ENCODE measurements at places on chromosomes 16 and 17. TPM values are rescaled to one million over a fixed set of nuclear protein-coding genes. Genes with fewer than 3 reads are reported as not detected.

GRCh38 chr16:12576878-12577277, 226.8 kb downstream of the CPPED1 start:
- DNase-seq, result no peak

DNA sequence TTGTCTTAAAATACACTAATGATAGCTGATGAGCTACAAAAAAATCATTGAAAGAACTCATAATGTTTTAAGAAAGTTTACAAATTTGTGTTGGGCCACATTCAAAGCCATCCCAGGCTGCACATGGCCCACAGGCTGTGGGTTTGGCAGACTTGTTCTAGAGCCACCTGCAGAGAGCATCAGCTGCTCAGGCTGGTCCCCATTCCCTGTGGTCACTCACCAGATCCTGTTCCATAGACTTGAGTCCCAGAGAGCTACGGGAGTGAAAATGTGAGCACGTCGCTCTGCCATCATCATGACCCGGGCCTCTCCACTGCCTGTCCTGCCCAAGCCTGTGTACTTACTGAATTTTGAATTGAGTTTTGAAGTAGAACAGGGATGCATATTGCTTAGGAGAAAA, 6.9 kb downstream of the SLC26A11 start:
- DNase-seq, result no peak

DNA sequence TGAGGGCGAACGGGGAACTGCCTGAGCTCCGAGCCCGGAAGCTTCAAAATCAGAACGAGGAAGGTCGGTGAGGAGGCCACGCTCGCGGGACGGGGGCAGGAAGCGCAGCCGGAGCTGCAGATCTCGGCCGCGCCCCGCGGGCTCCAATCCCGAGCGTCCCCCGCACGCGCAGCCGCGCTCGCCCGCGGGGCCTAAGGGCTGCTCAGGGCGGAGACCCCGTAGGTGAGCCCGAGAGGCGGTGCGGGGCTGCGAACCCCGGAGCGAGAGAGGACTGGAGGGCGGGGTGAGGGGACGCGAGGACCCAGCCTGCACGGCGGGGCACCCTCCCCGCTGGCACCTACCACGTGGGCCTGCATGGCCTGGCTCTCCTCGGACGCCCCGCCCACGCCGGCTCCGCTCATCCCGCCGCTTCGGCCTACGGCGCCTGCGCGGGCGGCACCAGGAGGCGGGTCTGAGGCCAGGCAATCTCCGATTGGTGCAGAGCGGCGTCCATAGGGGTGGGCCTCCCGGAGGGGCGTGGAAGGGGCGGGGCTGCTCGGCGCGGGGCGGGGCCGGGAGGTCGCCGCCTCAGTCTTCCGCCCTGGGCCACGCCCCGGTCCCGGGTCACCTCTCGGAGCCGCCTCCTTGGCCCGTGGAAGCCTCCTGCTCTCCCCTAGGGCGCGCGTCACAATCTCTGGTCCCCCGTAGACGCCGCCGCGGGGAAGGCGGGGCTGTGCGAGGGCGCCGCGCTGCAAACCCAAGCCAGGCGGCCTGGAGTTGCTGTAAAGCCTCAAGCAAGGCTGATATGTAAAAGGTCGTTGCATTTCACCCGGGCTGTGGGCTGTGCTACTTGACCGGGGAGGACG, 27.8 kb upstream of the METRNL start:
- peak; percentile 98 for DNase-seq

GRCh38 chr16:56601325-56601724, 7.1 kb upstream of the MT2A start:
- no peak for DNase-seq

DNA sequence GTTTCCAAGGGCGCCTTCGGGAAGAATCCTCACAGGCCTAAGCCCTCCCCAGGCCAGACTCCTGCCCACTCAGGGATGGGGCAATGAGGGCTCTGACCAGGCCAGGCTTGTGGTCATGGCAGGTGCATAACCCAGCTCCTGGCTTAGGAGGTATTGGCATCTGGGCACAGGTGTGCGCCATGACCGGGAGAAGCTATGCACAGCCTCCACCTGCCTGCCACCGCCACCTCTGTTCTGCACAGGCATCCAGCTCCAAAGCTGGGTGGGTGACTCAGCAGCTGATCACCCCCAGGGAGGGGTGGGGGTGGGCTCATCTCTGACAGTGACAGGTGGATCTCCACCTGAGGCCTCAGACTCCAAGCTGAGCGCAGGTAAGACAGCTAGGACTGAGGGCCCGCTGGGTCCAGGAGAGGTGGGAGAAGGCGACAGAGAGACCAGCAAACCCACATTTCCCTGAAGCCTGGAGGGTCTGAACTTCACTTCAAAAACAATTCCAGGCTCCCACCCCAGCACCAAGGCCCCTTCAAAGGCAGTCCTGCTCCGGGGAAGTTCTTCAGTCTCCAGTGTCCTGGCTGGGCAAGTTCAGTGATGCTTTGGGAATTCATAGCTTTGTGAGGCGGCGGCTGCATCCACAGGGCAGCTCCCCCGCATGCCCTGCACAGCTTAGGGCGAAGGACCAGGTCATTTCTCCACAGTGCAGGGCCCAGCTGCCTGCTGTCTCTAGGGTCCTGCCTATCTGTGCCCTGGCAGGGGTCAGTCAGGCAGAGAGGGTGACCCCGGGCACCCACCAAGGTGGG, 121.6 kb upstream of the SMURF2 start:
- peak; percentile 12 for DNase-seq

GRCh38 chr16:61829631-61830030, 206.6 kb downstream of the CDH8 start:
- DNase-seq, result no peak

GRCh38 chr16:70736465-70737376, 50.9 kb upstream of the MTSS2 start:
- no peak for DNase-seq

Gene CHRNE
- 0.43 TPM for total RNA-seq

Gene KRTAP4-3
- not detected for total RNA-seq

Gene SMIM22
- total RNA-seq, result not detected

Gene AANAT
- total RNA-seq, result not detected

Gene CA5A
- total RNA-seq, result not detected

Gene LRRC46
- 0.53 TPM for total RNA-seq

Gene DNAI2
- total RNA-seq, result 2.5 TPM
